Brain (organoid and tissue), 16 donors: ENCODE measurements at places on chromosomes 6 and 20. TPM values are rescaled to one million over a fixed set of nuclear protein-coding genes. Genes with fewer than 3 reads are reported as not detected.

DNA sequence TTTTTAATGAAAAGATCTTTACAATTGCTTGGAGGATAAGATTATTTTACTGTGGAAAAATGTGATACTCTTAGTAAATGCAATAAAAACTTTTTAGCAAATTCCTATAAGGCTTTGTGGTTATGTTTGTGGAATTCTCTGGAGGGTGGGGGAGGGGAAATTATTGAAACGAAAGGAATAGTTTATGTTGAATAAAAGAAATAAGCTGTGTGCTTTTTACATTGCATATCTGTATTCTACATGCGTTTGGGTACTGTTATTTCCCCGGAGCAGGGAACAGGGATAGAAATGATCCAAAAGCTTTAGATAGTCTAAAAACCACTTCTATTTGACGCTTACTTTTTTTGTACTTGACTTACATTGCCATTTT, 143.8 kb downstream of the SLC16A10 start:
- DNase-seq: no peak

MEP1A gene
- not detected for polyA plus RNA-seq

DNA sequence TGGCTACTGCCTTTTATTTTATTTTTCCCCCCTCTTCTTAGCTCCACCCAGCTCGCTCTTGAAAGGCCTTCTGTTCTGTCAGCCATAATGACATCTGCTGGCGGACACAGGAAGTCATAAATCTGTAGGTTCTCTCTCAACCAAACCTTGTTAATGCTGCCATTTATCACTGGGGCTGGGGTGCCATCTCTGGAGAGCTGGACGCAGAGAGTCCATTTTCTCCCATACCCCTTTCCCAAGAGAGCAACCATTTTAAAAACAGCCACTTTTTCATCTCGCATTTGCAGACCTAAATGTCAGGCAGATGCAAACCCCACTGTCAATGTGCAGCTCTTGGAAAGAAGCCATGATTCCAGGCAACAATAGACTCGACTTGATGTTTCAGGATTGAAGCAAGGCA, 13.0 kb upstream of the TSHZ2 start:
- peak; percentile 78 for DNase-seq

OR10C1 gene
- not detected for polyA plus RNA-seq

CALHM5 gene
- 0.20 TPM for polyA plus RNA-seq

DNA sequence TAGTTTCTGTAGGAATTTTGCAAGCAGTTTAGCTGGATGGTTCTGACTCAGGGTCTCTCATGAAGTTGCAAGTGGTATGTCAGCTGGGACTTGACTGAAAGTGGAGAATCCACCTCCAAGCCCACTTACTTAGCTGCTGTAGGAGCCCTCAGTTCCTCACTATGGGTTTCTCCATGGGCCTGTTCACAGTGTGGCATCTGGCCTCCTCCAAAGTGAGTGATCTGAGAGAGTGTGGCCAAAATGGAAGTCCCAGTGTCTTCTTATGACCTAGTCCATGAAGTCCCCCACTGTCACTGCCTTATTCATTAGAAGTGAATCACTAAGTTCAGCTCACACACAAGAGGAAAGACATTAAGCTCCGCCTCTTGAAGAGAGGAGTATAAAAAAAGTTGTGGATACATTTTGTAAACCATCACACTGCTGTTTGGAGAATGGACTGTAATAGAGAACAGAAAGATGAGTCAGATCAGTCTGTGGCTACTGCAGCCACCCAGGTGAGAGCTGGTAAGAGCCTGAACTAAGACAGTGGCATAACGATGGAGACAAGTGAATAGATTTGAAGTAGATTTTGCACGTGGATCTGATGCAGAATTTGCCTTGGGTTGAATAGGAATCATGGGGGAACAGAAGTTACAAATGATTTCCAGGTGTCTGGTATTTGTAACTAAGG, 4.9 kb upstream of the NELFCD start:
- DNase-seq: no peak

GRCh38 chr20:64056889-64057627, 5.9 kb upstream of the TCEA2 start:
- no peak for DNase-seq

RAET1G gene
- polyA plus RNA-seq: not detected

- no peak for DNase-seq
These were observed 27.0 kb upstream of the SERPINB1 start for GRCh38 chr6:2868637-2869036.

- no peak for DNase-seq
These were observed 22.9 kb upstream of the RIPK1 start for GRCh38 chr6:3045369-3045768.

- no peak for DNase-seq
These were observed 126.4 kb upstream of the CD93 start for GRCh38 chr20:23212464-23212995.

GRCh38 chr6:46095251-46095650, 34.5 kb upstream of the ENPP4 start:
- no peak for DNase-seq

- no peak for DNase-seq
These were observed 19.4 kb downstream of the RSPO4 start for GRCh38 chr20:982754-983153.

DNA sequence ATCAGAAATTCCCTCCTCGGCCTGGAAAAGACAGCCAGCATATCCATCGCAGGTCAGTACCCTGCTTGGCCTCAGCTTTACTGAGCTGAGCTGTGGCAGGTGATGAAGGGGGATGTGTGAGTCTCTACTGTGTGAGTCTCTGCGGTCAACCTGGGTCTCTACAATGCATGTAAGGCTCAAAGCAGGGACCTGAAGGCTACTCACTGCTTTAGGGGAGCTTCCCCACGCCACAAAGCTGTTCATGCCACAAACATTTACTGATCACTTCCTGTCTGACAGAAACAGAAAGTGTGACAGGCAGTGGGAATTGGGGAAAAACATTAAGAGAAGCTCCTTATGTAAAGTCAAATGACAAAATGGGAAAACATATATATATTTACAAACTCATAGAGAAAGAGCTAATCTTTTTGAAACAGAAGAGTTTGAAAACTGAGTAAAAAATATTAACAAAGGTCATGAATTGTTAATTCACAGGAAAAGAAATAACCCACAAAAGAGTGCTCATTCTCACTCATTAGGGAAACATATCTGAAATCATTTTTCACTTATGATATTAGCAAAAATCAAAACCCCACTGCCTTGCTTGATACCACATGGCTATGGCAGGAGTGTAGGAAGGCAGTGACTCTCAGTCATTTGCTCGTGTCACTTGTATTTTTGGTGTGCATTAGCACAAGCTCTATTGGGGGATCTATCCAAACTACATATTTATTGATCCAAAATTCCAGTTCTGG, 5.8 kb downstream of the BTN3A3 start:
- no peak for DNase-seq

DNA sequence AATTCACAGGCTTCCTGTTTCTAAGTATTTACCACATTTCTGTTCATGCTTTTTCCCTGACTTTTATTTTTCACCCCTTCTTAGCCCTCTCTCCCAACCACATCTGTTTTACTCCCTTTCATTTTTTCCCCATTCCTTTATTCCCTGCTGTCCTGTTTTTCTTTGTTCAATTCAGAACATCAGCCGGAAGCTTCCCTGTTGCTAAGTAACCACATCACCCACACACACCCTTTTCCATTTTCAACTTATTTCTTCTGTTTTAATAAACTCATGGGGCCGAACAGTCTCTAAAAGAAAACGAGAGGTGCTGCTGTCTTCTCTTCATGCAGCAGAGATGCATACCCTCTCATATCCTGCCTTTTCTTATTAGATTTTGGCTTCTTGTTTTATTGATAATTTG, 53.5 kb upstream of the CEP85L start:
- peak; percentile 36 for DNase-seq

DNA sequence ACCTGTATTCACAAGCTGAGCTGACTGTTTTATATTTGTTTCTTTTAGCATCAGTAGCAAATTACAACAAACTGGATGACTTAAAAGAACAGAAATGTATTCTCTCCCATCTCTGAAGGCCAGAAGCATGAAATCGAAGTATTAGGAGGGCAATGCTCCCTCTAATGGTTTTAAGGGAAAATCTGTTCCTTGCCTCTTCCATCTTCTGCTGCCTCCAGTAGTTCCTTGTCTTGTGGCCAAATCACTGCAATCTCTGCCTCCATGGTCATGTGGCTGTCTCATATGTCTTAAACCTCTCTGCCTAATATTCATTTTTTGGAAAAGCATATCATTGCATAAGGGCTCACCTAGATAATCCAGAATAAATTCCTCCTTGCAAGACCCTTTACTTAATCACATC, 25.2 kb upstream of the ASCC3 start:
- no peak for DNase-seq

ZSCAN16 gene
- 14.9 TPM for polyA plus RNA-seq

DNA sequence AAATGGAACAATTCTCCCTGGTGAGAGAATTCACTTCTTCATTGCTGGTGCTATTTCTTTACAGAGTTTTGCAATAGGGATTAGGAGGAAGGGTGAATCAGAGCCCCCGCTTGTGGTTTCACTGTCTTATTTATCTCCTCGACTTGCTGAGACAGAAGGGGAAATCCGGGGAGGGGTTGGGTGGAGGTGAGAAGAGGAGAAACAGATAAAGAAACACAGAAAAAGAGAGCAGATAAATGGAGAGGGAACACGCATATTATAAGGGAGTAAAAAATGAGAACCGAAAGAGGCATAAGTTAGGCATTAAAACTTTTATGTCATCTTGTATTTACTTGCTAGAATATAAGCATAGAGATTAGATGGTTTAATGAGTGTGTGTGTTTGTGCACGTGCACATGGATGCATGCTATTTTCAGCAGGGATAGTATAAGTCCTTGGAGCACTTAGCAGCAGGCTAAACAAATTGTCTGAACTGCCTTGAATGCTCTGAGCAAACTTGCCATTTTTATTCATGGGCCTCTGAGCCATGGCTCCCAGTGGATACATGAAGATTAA, 105.0 kb downstream of the OLIG3 start:
- DNase-seq: peak; percentile 14

GRCh38 chr6:154127657-154128056, 88.6 kb downstream of the OPRM1 start:
- no peak for DNase-seq

PNPLA1 gene
- polyA plus RNA-seq: 0.15 TPM

DNA sequence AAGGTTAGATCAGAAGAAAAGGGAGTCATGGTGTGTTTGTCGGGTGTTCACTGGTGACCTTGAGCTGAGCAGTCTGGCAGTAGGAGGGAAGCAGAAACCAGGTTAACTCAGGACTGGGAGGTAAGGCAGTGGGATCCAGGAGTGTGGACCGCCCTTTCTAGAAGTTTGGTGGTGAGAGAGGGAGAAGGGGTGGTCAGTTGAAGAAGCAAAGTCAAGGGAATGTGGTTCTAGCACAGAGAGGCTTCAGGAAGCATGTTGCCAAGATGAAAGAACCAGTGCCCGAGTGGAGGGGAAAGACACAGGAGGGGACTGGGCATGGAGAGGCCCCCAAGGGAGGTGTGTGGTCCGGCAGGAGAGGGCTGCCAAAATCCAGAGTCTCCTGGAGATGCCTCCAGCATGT, 3.6 kb downstream of the MAPK13 start:
- no peak for DNase-seq

GRCh38 chr20:3543901-3544507, 73.2 kb downstream of the ATRN start:
- no peak for DNase-seq
